ENCODE measurements at places on chromosomes 5 and 9.
A peak's percentile ranks its signal among the peaks of the same experiment; 100 is the strongest.

DNA sequence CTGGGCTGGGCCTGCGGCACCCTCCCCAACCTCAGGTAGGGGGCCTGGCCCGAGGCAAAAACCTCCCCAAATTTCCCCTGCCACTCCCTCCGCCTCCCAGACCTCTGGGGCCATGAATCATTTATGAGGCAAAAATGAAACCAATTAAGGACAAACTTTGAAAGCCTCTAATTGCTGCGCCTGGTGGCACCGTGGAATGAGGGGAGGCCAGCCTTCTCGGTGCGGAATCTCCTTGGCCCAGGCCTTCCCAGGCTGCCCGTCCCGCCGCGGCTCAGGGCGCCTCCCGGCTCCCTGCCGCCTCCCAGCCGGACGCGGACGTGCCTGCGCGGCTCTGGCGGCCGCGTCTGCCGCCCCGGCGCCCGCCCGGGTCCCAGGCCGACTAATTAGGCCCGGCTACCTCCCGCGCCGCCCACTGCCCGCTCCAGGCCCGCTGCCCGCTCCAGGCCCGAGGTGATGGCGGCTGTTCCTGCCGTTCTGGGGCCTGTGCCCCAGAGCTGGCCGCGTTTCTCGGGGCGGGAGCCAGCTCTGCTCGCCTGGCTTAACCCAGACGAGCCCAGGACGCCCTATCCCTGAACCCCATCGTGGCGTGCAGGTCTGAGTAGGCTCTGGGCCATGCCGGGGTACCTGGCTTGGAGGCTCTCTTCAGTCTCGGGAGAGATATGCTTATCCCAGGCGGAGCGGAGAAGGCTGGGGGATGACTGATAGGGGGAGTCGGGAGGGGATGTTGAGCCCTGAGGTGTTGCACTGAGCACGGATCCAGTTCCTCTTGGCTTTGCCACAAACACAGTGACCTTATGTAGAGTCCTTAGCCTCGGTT lies 20.1 kb downstream of the CXXC5 start:
- ATAC-seq: peak; percentile 56

GRCh38 chr9:70420441-70421271 lies 6.2 kb upstream of the KLF9 start:
- peak; percentile 50 for ATAC-seq

GRCh38 chr9:18393340-18394130 lies 80.4 kb upstream of the ADAMTSL1 start:
- peak; percentile 90 for ATAC-seq

- no peak for ATAC-seq
Measured at GRCh38 chr5:68661237-68661636, 432.6 kb upstream of the SLC30A5 start.

GRCh38 chr5:169804861-169805260 lies 167.8 kb downstream of the DOCK2 start:
- ATAC-seq: no peak

GRCh38 chr5:31963358-31964006 lies 210.6 kb downstream of the GOLPH3 start:
- ATAC-seq: no peak

- ATAC-seq: no peak
Measured at GRCh38 chr9:94277885-94278536, 18.9 kb downstream of the ZNF169 start.

GRCh38 chr5:6579535-6579934 lies 53.3 kb downstream of the NSUN2 start:
- no peak for ATAC-seq

DNA sequence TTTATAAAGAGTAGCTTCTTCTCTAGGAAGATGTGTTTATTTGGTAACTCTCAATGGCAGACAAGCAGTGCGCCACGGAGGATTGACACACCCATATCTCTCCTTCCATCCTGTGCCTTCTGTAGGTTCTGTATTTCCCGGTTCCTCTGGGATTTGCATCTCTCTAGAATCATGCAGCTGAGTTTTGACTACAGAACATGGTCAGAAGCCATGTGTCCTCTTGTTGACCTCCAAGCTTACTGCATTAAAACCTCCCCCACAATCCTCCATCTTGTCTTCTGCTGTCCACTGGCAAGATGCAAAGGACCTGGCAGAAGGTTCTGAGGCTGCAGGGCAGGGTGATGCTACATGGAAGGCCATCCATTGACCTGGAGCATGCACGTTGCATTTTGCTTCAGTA lies 482.0 kb downstream of the DMRT2 start:
- no peak for ATAC-seq

DNA sequence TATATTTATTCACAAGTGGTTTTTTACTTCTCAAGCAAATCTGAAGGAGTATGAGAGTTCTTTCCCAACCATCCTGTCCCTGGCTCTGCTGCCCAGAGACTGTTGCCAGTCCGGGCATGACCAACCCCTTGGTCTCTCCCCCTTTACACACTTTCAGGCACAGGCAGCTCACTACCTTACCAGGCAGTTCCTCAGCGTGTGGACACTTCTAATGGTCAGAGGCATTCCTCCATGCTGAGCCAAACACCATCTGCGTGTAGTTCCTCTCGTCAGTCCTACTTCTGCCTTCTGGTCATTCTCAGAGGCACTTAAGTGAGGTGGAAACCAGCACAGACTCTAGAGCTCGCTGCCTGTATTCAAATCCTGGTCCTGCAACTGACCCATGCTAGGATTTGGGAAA lies 56.1 kb downstream of the TSTD2 start:
- ATAC-seq: peak; percentile 9

DNA sequence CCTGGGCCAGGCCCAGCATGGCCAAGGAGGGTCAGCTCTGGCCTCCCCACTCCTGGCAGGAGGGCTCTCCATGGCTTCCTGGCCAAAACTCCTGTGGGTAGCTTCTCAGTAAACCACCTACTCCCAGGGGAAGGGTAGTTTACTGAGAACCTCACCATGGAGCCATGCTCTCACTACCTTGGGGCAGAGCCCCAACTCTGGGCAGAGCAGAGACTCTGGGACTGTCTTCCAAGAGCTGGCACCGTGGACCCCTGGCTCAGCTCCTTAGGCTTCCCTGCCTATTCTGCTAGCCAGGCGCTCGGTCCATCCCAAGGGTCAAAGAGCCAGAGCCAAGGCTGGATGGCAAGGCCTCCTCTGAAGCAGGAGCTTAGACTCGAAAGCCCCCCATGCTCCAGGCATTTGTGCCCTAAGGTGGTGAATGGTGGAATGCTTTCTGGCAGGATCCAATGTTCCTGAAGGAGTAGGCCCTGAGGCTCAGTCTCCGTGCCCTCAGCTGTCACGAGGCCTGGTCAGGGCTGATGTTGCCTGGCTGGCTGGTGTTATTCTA lies 19.6 kb downstream of the TCF7 start:
- ATAC-seq: no peak

GRCh38 chr5:105573575-105573974 lies 2011.0 kb upstream of the NUDT12 start:
- no peak for ATAC-seq

- ATAC-seq: no peak
Measured at GRCh38 chr5:173831196-173831914, 56.8 kb upstream of the CPEB4 start.

DNA sequence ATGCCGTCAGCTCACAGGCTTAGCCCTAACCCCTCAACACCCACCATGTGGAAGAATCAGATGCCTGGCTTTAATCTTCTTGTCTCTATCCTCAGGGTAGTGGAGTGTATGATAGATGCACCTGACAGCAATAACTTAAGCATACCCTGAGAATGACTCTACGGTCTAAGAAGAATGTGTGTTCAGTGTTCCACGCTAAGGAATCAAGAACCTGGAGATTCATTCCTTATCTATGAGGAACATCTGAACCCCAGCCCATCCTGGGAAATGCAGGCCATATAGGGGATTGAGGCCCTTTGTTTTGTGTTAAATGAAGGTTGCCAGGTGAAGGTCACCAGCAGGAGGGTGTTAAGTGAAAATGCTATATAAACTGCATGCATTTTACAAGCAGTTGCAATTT lies 63.0 kb downstream of the KLHL3 start:
- no peak for ATAC-seq

DNA sequence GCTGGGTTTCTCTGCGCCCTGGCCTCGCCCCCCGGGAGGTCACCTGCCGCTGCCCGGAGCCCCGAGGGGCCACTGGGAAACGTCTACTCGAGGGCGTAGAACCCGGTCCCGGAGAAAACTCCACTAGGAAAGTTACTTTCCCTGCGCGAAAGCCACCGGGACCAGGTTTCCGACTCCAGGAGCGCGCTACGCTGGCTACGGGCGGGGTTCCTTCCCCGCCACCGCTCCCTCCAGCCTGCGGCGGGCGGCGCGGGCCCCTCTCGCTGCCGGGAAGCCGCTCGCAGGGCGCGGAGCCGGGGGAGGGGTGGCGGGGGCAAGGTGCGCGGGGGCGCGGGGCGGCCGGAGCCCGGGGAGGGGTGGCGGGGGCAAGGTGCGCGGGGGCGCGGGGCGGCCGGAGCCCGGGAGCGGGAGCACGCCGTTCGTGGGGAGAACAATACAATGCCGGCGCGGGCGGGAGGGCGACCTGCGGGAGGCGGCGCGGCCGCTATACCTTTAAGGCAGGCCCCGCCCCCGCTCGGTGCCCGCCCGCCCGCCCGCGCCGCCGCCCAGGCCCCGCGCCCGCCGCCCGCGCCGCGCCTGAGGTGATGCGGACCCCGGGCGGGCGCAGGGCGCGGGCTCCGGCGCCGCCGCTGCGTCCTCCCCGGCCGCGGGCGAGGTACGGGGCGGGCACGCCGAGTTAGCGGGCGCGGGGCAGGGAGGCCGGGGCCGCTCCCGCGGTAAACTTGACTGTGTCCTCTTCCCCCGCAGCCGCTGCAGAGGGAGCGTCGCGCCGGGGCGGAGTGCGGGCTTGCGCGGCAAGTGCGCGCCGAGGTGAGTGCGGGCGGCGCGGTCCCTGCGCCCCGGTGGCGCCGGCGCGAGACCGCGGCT lies 278.1 kb downstream of the AOPEP start:
- peak; percentile 78 for ATAC-seq

DNA sequence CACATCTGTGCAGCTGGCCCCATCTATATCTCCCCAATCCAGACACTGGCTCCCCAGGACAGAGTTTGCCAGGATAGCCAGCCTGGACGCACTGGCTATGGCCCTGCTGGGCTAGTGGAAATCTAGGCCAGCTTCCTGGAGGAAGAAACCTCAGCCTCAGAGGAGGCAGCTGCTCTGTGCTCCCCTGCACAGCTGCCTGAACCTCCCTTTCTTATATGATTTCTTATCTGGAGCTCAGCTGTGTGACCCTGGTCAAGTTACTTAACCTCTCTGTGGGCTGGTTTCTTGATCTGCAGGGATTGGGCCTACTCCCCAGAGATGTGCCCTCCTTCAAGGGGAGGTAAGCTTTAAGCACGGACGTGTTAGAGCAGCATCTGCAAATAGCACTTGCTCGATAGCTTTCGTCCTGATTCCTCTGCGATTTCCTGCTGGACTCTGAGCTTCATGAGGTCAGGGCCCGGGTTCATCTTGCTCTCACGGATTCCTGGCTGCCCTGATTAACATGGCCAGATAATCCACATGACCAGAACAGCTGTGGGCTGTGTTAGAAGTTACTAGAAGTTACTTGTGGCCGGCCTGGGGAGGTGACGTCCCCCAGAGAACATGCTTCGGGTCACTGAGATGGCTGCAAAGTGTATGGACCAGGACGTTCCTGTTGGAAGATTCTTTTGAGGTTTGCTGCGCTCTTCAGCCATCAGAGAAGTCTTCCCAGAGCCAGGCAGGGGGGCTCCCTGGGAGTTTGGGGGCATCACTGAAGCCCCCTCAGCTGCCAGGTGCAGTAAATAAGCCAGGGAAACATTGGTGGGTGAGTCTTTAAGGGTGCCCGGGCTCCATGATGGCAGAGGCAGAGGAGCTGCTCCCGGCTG lies 14.5 kb downstream of the C9orf50 start:
- ATAC-seq: no peak

- no peak for ATAC-seq
Measured at GRCh38 chr5:126056851-126057622, 366.2 kb upstream of the GRAMD2B start.

- ATAC-seq: no peak
Measured at GRCh38 chr5:143509758-143510221, 106.3 kb upstream of the NR3C1 start.

- ATAC-seq: no peak
Measured at GRCh38 chr9:69622676-69623075, 49.5 kb downstream of the APBA1 start.

DNA sequence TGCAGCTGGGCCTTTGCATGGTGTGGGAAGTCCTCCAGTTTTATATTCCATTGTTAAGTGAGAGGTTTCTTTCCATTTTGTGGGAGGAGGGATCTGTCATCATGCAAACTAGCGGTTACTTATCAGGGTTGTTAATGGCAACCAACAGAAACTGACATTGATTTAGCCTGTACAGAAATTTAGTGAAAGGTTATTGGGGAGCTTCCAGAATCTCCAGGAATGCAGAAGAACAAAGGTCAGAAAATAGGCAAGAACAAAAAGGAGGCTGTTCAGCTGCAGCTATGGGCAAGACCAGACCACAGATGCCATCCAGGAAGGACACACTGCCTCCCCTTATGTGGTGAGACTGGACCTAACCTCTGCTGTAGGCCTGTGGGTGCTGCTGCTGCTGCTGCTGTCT lies 395.8 kb downstream of the KDM4C start:
- no peak for ATAC-seq

DNA sequence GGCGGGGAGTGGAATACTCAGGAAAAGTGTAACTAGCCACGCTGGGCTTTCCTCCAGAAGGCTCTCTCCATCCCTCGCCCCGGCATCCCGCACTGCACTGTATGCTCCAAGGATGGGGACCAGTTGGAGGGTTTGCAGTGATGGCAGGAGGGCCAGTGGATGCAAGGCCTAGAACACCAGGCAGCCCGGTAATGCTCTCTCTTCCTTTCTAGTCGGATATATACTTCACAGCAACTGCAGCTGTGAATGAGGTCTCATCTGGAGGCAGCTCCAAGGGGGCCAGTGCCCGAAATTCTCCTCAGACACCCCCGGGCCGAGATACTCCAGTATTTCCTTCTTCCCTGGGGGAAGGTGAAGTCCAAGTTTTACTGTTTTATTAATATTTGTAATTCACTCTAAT lies 10.0 kb upstream of the SLC2A8 start:
- no peak for ATAC-seq

DNA sequence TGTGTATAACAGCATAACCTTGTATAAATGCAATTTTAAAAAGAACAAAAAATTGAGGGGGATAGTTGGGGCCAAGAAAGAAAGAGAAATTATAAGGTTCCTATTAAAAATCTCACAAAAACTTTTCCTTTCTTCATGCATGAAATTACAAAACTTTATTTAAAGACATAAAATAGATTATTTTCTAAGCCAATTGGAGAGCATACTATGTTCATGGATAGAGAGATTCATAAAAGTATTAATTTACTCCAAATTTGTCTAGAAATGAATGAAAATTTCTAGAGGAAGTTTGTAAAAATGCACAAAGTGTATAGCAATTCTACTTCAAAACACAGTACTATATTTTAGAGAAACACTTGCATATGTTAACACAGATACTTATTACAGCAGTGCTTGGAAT lies 200.4 kb downstream of the PCSK1 start:
- ATAC-seq: no peak

- ATAC-seq: no peak
Measured at GRCh38 chr5:68396722-68397121, 181.2 kb downstream of the PIK3R1 start.
